ENCODE measurements at places on chromosomes 1 and 21. TPM values are rescaled to one million over a fixed set of nuclear protein-coding genes. Genes with fewer than 3 reads are reported as not detected.

- DNase-seq = no peak
These were observed 563.4 kb upstream of the PLXNA2 start for GRCh38 chr1:208807446-208808127.

DNA sequence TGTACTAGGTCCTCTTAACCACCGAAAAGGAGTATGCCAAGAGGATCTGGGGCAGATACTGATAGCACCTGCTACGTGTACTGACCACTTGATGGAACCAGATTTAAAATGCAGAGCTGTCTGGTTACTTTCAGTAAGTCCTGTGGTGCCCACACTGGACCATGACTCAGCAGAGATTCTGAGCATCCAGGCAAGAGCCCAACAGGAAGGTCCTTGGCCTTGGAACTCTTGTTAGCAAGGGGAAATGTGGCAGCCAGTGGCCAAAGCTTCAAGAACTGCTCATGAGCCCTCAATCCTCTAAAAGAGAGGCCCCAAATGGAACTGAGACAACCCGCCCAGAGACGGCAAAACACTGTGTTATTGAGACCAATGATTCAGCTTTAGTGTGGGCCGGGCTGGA lies 4.2 kb upstream of the GJB5 start:
- DNase-seq = no peak

MEGF6 gene
- total RNA-seq = 32.4 TPM

- DNase-seq = no peak
These were observed 3.3 kb upstream of the TMEM240 start for GRCh38 chr1:1543706-1544099.

DNA sequence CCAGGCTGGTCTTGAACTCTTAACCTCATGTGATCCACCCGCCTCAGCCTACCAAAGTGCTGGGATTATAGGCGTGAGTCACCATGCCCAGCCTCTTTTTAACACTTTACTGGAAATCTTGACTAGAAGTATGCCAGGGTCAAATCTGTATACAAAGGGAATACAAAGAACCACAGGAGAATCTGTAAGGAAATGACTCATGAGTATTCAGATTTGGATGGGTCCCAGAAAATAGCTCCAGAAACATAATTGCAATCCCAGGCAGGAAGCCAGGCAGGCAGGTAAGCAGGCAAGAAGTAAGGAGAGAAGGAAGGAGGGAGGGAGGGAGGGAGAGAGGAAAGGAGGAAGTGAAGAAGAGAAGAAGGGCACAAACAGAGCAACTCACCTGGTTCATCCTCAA lies 22.8 kb upstream of the TIAM1 start:
- DNase-seq = peak; percentile 51

GRCh38 chr1:173934440-173934839 lies 17.3 kb upstream of the SERPINC1 start:
- DNase-seq = no peak

DNA sequence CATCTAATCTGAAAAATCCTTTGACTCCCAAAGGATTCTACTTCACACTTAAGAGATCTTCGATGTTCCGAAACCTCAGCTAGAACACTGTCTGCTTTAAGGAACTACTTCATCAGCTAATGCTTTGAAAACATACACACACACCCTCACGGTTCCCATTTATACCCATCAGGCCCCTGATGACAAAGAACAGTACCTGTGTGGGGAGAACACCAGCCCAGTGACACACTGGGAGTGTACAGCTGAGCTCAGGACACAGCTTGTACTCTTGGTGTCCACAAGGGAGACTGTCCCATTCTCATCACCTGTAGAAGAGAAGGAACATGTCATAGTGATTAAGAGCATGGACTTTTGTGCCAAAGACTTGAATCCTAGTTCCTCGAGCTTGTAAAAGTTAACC lies 6.6 kb downstream of the WDR77 start:
- DNase-seq = no peak

MATN1 gene
- not detected for total RNA-seq

DNA sequence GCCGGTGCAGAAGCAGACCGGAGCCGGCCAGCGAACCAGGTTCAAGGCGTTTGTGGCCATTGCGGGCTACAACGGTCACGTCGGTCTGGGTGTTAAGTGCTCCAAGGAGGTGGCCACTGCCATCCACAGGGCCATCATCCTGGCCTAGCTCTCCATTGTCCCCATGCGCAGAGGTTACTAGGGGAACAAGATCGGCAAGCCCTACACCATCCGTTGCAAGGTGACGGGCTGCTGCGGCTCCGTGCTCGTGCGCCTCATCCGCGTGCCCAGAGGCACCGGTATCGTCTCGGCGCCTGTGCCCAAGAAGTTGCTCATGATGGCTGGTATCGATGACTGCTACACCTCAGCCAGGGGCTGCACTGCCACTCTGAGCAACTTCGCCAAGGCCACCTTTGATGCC lies 38.1 kb downstream of the LRRC52 start:
- DNase-seq = no peak

DNA sequence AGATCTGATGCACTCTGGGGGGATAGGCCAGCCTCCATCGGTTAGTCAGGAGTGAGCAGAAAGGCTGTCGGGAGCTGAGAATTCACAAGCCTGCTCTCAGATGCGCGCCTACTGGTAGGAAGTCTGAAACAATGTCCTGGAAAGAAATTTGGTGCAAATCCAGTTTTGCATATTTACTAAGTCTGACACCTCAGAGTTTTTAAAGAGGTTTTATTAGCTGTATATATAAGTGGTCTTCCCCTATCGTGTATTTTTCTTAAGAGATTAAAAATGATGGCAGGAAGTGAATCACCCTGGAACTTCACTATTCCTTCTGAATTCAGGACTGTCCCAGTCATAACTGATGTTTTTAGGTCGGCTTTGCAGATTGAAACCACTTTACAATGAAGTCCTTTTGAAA lies 99.8 kb upstream of the C1orf105 start:
- no peak for DNase-seq

KIF26B gene
- total RNA-seq = 0.86 TPM

DNA sequence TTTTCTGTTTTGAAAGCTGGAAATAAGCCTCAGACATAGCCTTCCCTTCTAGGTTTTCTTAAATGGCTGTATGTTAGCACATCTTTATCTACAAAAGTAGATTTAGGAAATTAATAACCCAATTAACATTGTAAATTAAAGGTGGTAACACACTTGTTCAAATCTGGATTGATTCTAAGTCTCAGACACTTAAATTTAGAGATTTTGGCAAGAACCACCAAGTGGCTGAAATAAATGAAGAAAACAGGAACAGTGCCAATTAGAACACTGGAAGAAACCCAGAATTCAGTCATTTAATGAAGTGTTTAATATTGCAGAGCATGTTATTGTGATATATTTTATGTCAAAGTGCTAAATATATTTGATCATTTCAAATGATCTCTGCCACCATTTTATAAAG lies 628.2 kb downstream of the USP25 start:
- DNase-seq = no peak

- no peak for DNase-seq
These were observed 482.4 kb downstream of the OMA1 start for GRCh38 chr1:58064166-58064565.

SLAMF9 gene
- not detected for total RNA-seq

DNA sequence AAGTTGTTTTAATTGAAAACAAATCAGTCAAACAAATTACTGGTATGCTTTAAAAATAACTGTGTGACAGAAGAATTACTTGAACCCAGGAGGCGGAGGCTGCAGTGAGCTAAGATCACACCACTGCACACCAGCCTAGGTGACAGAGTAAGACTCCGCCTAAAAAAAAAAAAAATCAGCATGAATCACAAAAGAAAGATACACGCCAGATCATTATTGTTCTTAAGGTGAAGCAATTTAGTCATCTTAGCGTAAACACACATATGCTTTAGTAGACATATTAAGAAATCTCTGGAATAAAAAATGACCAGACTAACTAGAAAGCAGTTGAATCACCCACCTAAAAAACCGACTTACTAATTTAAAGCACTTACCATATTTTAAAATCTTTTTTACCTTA lies 20.2 kb downstream of the RERE start:
- DNase-seq = no peak

SELENOF gene
- 296 TPM for total RNA-seq

AJAP1 gene
- not detected for total RNA-seq

DNA sequence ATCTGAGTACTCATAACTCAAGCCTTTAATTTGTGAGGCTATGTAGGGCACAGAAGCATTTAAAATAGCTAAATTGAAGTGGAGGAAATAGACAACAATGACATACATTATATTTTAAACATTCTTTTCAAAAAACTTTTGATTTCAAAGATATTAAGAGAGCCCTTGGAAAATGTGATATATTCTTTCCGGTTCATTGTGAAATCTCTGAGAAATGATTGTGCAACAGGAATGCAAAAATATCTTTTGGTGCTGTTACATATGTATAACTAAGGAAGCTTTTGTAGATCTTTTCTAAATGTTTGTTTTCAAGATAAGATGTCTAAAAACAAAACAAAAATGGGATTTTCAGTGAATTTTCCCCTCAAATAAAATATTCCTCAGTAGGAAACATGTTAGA lies 185.2 kb downstream of the LEPR start:
- DNase-seq = no peak

DNA sequence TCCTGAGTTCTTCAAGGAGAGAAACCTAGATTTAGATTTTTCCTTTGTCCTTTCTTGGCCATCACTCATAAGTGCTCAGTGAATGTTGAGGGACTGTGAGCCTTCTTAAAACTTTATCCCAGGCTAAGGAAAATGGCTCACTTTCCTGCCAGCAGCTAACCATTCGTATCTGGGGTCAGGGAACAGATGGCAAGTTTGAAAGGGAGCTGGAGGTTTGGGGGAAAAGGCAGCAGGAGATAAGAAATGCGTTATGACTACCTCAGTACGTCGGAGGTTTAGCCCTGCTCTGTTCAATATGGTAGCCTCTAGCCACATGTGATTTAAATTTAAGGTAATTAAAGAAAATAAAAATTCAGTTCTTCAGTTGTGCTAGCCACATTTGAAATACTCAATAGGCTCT lies 13.3 kb downstream of the RRP15 start:
- no peak for DNase-seq

All from Calu3 (cell line).